ENCODE measurements at places on chromosomes 4 and X.

DNA sequence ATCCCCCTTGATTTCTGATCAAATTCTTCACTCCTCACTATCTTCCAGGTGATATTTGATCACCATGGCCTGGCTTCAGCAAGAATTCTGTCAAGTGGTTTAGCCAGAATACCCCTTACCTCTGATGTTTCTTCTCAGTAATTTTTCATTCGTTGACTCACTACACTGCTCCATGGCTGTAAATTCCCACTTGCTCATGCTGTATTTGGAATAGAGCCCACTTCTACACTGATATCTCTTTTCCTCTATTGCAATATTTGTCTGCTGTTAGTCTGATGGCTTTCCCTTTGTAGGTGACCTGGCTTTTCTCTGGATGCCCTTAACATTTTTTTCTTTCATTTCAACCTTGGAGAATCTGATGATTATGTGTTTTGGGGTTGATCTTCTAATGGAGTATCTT, 73.9 kb upstream of the DIPK2B start:
- no peak for DNase-seq

GRCh38 chr4:8311101-8312068, 41.8 kb downstream of the HTRA3 start:
- DNase-seq, result no peak

DNA sequence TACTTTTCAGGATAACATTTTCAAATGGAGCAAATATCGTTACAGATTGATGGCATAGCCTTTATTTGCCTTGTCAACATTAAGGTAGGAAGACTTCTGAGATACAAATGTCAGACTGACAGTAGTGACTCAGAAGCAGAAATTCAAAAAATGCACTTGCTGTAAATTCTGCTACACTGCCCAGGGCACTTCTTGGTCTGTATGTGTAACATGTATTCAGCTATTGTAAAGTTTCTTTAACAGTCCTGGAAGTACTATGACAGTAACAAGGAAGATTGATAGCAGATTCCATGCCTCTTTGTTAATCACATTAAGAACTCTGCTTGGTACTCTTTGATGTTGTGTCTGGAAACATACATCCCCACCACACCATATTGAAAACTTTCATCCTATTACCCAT, 69.6 kb upstream of the PCDH18 start:
- DNase-seq, result peak; percentile 35

DNA sequence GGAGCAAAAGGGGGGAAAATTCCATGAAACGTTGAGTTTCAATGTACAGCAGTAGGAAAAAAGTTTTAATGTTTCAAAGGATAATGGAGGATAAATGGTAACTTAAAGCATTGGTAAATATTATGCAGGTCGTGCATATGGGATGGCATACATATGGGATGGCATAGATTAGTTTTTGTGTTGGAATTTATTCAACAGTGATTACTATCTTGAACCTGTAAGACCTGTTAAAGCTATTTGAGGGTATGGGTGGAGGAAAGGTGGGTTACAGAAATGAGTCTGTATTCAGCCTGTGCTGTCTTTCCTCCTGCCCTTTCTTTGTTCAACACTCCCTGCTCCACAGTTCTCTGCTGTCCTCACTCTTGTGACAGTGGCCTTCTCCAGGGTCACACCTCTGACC, 54.6 kb downstream of the ARHGAP10 start:
- DNase-seq, result no peak

GRCh38 chrX:13190051-13190450, 129.8 kb downstream of the ATXN3L start:
- no peak for DNase-seq

- DNase-seq, result peak; percentile 92
These were observed 24.2 kb upstream of the CXCL2 start for GRCh38 chr4:74123065-74123728.

GRCh38 chrX:70497026-70497425, 52.4 kb downstream of the DLG3 start:
- DNase-seq, result no peak

DNA sequence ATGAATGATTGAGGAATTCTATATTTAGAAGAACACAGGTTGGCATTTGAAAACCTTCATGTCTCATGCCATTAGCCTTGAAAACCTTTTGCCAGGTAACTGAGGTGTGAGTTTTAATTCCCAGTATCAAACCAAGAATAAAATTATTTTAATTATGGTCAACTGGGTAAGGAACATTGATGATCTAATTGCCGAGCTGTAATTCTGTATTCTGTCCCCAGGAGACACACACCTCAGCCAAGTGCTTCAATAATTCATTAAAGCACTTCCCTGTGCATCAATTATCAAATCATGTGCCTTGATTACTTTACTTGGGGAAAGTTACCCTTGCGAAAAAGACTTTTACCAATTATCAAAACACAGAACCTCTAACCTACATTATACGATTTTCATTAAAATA, 331.9 kb upstream of the GALNT7 start:
- no peak for DNase-seq

- DNase-seq, result peak; percentile 91
These were observed 9.8 kb downstream of the EREG start for GRCh38 chr4:74374561-74375327.

DNA sequence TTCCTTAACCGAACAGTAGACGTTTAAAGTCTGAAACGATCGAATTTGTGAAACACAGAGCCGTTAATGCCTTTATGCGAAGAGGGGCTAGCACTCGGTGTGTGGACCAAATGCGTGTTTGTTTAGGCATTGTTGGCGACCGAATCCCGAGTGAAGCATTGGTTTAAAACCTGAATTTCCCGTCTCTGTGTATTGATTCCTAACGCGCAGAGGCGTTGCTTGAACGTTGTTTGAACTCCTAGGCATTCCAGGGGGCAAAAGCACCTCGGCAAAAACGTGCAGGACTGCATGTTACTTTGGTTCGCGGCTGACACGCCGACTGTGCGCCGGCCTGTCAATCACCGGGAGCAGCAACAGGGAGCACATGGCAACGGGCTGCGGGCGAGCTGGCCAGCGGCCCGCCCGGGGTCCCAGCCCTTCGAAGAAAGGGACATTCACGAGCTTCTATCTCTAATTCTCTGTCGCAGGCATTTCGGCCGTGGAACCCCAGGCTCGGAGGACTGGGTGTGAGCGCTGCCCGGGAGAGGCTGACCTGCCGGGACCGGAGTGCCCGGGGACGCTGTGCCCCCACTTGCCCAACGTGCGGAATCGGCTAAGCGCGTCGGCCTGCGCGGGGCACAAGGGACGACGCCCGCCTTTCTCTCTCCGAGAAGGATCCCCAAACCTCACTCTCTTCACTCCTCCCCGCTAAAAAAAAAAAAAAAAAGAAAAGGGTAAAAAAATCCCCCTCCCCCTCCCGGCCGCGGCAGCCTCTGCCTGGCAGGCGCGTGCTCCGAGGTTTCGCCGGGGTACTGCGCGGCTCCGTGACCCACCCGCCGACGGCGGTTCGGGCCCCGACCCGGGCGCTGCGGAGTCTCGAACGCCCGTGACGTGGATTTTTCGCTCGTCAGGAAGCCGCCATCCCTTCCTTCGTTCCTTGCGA, 810 bp downstream of the SPRY1 start:
- peak; percentile 72 for DNase-seq

DNA sequence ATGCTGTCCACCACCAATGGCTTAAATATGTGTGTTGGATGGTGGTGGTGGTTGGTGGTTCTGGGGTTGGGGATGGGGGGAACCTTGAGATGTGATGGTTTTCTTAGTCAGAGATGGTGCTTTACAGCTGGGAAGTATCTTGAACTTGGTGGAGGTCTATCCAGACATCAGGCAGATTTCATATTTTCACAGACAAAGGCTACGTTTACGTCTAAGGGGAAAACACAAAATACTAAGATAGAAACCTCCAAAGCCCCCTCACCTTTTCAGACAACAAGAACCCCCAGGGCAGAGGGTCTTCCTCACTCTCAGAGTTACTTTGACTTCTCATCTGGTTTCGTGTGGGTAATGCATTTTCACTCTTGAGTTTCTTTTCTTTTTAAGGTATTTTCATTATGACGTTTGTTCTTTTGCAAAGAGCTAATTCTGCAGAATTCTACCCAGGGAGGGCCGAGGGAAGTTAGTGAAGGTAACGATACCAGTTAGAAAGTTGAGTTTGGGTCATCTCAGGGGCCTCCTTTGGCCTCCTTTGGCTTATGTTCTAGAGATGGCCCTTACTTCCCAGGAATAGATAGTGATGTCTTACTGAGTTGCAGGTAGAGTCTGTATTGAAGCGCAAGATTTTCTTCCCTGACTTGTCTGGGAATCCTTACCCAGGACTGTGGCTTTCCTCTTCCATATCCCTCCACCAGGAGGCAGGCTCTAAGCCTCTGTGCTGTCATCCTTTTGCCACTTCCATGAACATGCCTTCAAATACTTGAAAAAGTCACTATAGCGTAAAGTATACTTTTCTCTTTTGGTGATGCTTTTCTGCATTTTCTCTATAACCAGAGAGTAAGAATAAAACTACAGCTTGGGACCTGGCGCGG, 31.9 kb downstream of the RHOH start:
- peak; percentile 11 for DNase-seq

- DNase-seq, result peak; percentile 51
These were observed 20.5 kb downstream of the SLC25A5 start for GRCh38 chrX:119488749-119489148.
